ENCODE measurements at places on chromosomes 5 and 9. TPM values are rescaled to one million over a fixed set of nuclear protein-coding genes. Genes with fewer than 3 reads are reported as not detected.
A peak's percentile ranks its signal among the peaks of the same experiment; 100 is the strongest.

DNA sequence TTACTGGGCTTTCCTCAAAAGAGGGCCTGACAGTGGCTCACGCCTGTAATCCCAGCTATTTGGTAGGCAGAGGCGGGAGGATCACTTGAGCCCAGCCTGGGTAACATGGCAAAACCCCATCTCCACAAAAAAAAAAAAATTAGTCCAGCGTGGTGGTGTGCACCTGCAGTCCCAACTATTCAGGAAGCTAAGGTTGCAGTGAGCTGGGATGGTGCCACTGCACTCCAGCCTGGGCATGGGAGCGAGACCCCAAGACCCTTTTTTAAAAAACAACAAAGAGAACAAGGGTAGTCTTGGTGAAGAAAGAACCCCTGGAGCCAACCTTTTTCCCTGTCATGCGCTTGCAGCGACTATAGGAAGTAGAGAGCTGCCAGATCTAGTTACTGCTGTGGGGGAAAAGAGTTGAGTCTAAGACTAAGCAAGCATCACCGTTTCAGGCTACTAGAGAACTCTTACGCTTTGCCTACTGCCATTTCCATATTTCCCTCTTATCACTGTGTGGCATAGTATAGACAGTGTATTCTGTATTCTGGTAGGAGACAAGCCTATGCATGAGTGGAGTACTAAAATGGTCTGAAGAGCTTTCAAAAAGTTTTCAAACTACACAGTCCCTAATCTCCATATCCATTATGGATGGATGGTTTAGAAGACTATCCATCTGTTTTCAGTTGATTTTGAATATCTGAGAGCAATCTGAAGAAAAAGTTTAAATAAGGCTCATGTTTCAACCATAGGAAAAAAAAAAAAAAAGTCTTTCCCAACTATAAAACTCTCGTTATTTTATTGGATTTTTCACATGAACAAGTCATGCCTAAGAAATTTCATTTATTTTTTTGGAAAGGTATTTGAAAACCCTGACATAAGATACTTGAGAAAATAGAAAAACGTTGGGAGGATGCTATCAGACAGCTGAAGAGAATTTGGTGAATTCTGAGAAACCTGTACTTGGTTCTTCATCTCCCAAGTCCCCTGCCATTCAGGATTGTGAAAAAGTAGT lies 2.6 kb downstream of the C9orf40 start:
- DNase-seq, result no peak

DNA sequence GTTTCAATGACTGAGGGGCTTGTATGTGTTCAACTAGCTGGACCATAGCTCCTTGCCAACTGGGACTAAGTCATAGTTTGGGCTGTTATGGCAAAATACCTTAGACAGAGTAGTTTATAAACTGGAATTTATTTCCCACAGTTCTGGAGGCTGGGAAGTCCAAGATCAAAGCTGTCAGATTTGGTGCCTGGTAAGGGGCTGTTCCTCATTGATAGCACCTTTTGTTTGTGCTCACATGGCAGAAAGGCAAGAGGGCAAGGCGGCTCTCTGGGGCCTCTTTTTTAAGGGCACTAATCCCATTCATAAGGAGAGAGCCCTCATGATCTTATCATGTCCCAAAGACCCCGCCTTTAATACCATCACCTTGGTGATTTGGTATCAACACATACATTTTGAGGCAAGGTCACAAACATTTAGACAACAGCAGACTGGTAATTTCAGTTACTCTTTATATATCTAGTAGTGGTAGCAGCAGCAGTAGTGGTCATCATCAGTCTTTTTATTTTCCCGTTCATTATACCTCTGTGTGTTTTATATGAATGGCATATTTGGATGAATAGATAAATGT lies 477.0 kb downstream of the CCDC171 start:
- no peak for DNase-seq

GRCh38 chr9:134144801-134145200 lies 8.9 kb downstream of the WDR5 start:
- DNase-seq, result no peak

GRCh38 chr5:170166101-170166500 lies 60.4 kb downstream of the FOXI1 start:
- peak; percentile 36 for DNase-seq

DNA sequence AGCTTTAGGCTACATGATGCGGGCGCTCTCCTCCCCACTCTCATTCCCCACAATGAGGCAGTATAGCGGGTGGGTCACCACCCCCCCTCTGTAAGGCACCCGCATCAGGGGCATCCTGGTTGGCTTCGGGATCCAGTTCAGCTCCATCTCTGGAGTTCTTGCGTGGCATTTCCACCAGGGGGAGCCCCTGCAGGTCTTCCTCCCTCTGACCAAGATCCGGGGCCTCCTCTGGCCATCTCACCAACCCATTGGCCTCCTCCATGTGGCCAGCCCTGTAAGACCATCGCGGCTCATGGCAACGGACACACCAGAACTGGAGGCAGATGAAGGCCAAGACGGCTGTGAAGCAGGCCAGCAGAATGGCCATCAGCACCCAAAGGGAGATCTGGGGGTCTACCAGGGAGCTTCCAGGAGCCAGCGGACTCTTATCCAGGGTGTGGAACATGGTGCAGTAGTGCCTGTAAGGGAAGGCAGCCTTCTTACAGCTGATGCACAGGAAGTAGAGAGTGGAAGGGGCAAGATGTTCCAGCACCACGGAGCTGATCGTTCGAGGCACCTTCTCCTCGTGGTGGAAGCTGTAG lies 77.0 kb downstream of the CYFIP2 start:
- peak; percentile 41 for DNase-seq

GRCh38 chr5:62322484-62322883 lies 16.5 kb downstream of the KIF2A start:
- DNase-seq, result no peak

- no peak for DNase-seq
Observed at GRCh38 chr5:151534350-151534749, 56.8 kb downstream of the FAT2 start.

WDR38 gene
- total RNA-seq, result not detected

KIF4B gene
- not detected for total RNA-seq

GRM6 gene
- not detected for total RNA-seq

LHX6 gene
- total RNA-seq, result 7.6 TPM

FAM151B gene
- 2.0 TPM for total RNA-seq

All from heart left ventricle (tissue), 16 donors.